ENCODE measurements at places on chromosomes 2 and 18.

DNA sequence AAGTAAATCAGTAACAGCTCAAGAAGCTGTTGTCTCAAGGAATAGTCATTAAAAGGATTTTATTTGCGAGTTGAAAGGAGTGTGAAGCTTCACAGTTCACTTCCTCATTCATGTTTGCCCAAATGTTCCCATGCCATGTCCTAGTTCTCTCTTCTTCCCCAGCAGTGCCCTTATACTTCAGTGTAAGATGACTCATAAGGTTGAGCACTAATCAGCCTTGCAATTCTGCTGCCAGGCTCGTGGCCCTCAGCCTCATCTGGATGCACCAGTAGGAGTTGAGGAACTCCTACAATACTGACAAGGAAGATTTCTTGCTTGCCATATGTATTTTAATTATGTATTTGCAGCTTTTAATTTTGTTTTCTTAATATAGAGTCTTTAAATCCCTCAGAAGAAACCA lies 1980.4 kb downstream of the SUCLG1 start:
- DNase-seq: no peak

DNA sequence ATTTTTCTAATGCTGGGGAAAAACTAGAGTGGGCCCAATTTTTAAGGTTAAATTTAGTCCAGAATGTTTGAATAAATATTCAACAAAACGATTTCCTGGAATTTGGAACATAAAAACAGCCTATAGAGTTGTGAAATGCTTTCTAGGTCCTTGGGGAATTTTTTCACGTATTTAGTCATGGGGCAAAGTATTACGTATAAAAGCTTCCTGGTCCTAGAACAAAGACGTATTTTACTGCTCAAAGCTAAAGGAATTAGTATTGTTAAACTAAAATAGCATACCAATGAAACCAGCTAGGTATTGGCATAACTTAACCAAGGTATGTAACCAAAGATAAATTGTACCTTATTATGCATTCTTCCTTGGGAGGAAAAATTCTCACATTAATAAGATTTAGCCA lies 1.6 kb downstream of the SESTD1 start:
- no peak for DNase-seq

DNA sequence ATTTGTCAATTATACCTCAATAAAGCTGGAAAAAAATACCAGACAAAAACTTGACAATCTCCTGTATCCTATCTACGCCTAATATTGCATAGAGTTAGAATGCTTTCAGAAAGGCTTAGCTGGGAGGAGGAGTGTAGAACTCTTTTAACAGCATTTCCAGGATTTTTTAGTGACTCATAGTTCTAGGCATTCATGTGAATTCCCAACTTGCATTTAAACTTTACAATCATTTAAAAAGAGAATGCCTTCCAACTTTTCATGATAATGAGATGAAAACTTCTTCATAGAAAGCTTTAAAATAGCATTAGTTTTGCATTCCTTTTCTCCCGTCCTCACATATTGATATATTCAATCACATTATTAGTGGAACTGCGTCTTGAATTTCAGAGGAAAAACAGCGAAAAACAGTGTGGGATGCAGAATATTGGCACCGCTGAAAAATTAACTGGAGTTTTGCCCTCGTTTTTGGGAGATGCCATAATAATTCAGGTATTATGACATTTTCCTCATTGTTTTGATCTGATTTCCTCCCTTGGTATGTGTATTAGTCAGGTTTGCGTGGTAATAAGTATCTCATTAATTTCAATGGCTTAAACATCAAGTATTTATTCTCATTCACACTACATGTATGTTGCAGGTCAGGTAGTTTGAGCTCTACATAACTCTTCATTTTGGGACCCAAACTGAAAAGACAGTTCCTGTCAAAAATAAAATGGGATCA lies 293.2 kb upstream of the FIGN start:
- no peak for DNase-seq

DNA sequence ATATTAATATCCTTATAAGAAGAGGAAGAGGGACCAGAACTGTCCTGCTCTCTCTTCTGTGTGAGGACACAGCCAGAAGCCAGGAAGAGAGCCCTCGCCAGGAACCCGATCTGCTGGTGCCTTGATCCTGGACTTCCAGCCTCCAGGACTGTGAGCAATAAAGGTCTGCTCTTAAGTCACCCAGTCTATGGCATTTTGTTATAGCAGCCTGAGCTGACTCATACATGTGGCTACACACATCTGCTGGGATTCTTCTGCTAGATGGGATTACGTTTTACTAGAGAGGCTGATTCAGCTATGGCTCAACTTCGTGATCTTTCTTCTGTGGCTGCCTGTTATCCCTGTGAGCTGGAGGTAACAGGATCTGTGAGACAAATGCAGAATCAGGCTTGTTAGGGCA lies 29.6 kb downstream of the ARL4C start:
- peak; percentile 58 for DNase-seq

All from AG04450 (cell line).